ENCODE measurements at places on chromosomes 3 and 15.
A peak's percentile ranks its signal among the peaks of the same experiment; 100 is the strongest.

DNA sequence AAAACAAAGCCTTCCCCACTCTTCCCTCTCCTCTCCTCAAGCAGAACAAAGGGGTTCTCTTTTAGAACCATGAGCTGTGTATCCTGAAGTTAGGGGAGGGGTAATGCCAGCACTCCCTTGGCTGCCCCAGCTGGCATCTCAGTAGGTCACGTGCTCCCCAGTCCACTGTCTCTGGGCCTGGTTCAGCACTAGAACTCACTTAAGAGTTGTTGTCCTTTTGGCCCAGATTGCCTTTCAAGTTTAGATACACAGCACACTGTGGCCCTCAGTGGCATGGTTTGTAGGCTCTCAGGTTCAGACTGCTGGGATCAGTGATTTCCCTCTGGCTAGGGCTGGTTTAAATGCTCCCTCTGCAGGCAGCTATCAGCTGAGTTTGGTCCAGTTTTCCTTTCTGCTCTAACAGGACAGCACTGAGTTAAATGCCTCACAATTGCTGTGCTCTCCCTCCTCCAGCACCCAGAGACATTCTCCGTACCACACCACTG lies 188.4 kb upstream of the ST8SIA2 start:
- no peak for DNase-seq

- DNase-seq = no peak
These were observed 18.1 kb downstream of the CX3CR1 start for GRCh38 chr3:39261726-39262125.

DNA sequence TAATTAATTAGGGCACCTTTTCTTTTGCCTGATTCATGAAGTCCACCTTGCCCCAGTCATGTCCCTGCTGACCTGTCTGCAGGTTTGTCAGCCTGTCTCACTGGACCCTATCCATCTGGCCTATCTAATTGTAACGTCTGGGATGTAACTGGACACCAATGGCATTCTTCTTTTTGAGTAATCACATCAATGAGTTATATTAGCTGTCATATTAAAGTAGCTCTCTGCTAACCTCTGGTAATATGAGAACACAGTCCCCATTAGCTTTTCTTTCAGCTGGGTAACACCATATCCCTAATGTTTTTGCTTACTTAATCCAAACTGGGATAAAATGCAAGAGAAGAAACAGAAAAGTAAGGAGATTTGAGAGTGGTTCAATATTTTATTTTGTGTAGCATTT lies 166.2 kb upstream of the VEPH1 start:
- no peak for DNase-seq

DNA sequence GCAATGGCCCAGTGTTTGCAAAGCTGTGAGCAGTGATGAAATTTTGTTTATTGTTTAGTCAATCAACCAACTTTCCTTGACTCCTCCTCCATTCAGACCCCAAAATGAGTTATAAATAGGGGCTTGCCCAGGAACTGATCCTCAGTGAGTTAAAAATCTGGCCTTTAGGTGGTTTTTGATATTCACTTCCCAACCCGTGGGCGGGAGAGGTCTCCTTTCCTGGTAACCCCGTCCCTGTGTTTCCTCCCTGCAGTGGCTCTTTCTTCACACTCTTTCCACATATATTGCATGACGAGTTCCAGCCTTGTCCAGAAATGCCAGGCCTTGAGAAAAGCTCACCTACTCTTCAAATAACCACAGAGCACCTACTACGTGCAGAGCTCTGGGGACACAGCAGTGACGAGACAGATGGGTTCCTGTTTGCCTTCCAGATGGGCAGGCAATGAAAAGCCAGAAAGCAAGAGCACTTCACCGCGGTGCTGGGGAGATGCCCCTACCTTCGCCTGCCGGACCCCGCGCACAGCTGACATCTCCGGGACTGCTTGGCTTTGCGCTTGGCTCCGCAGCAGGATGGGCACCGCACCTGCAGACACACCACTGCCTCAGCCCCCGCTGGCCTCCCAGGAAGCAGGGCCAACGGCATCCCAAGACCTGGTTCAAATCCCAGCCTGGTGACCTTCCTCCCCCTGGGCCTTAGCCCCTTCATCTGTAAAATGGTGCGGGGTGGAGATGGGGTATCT lies 17.2 kb downstream of the SSUH2 start:
- no peak for DNase-seq

DNA sequence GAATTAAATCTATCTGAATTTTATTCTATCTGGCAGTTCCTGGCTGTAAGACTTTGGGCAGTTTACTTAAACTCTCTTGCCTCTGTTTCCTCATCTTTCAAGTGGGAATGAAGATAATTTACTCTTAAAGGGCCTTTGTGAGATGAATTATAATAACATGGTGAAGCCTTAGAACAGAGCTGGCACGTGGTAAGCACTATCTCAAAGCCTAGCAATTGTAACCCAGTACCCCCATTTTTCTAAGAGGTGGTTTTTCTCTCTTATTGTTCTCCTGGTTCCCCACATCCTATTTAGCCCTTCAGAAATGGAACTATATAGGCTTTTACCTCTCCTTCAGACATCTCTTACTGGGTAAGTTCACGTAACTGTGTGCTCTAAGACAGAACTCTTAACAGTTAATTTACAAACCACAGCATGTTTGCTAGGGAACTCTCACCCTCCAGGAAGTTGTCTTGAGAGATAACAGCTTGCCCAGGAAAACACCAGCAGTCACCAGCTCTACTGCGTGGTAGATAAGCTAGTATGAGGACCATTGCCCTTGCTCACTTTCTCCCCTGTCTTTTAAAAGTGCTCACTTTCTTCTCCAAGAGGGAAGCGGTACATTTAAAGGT lies 12.3 kb upstream of the CRBN start:
- DNase-seq = peak; percentile 5

DNA sequence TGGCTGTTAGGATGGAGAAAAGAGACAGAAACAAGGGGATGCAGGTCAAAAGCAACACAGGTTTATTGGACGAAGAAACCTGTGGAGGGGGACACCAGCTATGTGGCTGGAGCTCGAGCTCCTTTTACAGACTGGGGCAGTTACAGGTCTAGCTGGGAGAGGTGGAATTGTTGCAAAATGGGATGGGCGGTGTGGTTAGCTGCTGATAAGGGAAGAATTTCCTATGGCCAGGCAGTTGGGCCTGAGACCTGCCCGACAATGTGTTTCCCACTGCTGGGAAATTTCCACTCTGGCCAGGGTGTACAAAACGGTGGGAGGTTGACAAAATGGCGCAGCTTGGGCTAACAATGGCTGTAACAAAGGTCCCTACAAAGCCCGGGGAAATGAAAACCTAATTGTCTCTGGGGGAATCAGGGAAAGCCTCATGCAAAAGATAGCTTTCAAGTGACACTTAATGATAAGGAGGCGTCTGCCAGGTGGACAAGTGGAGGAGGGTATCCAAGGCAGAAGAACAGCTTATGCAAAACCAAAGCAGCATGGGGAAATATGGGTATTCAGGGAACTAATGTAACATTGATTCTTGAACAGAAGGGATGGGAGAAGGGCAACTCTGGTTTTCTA lies 137.4 kb upstream of the SGO1 start:
- no peak for DNase-seq

- DNase-seq = no peak
These were observed 57.7 kb downstream of the DUT start for GRCh38 chr15:48388910-48389309.

All from activated T-cell treated with anti-CD3 and anti-CD28 coated beads, Interleukin-2, amount 50 U/mL, for 4 hours (primary cell).